GM19239 (cell line): ENCODE measurements at places on chromosomes 2 and 18.

- DNase-seq, result no peak
Observed at GRCh38 chr18:76486574-76486973, 8.5 kb downstream of the ZNF516 start.

- no peak for DNase-seq
Observed at GRCh38 chr18:52582516-52582915, 242.5 kb downstream of the DCC start.

GRCh38 chr18:80109676-80110078, 615 bp downstream of the ADNP2 start:
- DNase-seq, result peak; percentile 49

DNA sequence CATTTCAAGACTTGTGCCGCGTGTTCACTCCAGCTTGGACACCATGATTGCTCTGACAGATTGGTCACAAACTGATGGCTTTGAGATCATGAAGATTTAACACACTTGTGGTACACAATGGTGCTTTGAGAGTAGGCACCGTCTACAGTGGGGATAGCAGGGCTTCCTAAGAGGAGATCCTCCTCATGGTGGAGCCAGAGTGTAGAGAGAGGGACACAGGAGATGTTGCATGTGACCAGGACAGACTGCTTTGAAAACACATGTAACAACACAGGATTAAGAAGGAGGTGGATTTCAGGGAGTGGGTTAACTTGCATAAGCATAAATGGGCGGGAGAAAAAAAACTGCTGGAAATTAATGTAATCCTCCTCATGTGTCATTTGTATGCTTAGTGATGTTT, 95.7 kb upstream of the LINC00305 start:
- DNase-seq, result no peak

DNA sequence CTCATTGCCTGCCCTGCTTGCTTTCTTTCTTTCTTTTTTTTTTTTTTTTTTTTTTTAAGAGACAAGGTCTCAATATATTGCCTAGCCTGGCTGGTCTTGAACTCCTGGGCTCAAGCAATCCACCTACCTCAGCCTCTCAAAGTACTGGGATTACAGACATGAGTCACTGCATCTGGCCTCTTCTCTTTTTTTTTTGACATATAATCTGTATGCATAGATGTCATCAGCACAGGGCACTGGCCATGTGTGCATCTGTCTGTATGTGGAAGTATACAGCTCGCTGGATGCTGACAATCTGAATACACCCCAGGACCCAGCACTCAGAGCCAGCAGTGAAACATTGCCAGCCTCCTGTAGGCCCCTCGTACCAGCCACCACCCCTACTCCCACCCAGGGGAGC, 49.5 kb downstream of the TFCP2L1 start:
- no peak for DNase-seq

DNA sequence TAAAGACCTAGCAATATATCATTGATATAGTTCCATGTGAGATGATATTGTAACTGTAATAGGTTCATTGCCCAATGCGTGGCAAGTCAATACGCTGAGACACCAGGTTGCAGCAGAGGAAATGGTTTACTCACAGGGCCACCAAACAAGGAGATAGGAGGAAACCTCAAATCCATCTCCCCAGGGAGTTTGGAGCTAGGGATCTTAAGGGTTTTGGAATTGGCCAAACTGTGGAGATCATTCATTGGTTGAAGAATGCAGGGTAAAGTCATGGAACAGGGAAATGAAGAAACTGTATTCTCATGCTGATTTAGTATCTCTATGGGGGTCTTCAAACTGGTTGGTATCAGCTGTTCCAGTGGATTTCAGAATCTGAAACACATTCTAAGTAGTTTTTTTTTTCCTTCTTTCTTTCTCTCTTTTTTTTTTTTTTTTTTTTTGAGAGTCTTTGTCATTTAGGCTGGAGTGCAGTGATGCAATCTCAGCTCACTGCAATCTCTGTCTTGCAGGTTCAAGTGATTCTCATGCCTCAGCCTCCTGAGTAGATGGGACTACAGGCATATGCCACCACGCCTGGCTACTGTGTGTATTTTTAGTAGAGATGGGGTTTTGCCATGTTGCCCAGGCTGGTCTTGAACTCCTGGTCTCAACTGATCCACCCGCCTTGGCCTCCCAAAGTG, 30.7 kb upstream of the PPM1B start:
- DNase-seq, result no peak

- no peak for DNase-seq
Observed at GRCh38 chr2:240433973-240434727, 1.3 kb upstream of the GPC1 start.

DNA sequence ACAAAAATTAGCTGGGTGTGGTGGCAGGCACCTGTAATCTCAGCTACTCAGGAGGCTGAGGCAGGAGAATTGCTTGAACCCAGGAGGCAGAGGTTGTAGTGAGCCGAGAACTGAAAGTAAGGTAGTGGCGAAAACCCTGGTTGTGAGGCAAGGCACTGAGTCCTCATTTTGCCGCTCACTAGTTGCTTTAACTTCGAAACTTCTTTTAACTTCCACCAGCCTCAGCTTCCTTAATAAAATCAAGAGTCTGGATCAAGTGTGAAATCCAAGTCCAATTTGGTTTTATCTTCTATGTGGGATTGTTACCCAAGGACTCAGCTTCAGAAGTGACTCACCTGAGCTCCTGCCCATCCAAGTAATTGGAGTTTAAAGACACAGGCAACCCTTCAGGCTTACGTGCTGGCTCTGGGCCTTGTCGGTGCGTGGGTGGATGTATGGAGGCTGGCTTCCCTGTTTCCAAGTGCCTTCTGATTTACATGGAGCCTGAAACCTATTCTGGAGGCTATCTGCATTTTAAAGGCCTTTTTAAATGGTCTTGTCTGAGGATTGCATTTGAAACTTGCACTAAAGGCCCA, 374.2 kb upstream of the ID2 start:
- DNase-seq, result no peak

GRCh38 chr18:36096955-36097354, 29.6 kb upstream of the RPRD1A start:
- no peak for DNase-seq
